HEK293T (cell line): ENCODE measurements at places on chromosomes 16 and 17.

DNA sequence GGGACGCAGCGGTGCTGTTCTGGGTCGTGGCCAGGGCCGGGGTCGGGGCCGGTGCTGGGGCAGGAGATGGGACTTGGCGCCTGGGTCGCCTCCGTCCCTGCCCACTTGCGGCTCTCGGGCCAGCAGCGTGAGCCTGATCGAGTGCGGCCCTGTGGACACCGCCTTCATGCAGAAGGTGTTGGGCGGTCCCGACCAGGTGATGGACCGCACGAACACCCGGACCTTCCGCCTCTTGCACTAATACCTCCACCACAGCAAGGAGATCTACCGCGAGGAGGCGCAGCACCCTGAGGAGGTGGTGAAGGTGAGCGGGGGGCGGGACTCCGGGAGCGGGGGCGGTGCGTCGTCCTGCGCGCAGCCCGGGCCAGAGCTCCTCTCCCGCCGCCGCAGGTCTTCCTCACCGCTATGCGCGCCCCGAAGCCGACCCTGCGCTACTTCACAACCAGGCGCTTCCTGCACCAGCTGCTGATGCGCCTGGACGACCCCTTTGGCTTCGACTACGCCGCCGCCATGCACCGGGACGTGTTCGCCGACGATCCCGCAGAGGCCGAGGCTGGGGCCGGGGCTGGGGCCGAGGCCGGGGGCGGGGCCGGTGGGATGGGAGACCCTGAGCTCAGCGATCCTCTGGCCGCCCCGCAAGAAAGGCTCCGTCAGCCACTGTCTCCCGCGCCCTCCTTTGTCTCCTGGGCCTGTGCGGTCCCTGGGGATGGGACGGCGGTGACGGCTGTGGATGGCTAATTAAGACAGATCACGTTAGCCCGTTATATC, 4.5 kb upstream of the HSD17B1 start:
- DNase-seq: no peak

DNA sequence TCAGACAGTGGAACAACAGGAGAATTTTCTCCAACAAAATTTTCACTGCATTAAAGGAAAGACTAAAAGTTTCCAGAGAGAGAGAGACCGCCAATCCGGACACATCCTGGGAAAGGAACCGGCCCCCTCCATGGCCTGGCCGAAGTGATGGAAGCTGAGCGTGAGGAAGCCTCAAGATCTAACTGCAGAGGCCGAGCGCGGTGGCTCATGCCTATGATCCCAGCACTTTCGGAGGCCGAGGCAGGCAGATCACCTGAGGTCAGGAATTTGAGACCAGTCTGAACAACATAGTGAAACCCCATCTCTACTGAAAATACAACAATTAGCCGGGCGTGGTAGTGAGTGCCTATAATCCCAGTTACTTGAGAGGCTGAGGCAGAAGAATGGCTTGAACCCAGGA, 3.9 kb downstream of the CTRB2 start:
- no peak for DNase-seq

- DNase-seq: no peak
Measured at GRCh38 chr17:77723909-77724875, 234.3 kb upstream of the TNRC6C start.

DNA sequence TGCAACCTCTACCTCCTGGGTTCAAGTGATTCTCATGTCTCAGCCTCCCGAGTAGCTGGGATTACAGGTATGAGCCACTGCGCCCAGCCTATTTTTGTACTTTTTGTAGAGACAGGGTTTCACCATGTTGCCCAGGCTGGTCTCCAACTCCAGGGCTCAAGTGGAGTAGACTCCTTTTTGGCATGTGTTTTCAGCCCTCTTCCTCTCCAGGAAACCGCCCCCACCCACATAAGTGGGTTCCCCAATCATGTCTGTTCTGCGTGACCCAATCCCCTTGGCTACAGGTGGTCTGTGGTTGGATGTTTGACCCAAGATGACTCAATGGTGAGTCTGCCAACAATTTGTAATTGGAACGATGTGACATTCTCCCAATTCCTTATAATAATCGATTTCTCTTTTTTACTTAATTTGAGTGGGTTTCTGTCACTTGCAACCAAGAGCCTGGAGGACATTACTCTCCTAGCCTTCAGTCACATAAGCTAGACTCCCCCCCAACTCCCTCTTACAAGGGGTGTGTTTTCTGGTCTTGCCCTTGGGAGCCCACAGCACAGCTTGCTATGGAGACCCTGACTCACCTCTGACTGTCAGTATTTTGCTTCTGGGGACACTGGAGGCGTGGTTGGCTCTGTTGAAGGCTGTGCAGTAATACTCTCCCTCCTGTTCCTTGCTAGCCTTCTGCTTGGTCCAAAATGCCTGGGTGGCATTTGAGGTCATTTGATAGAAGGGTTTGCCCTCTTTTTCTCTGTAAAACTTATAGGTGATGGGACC, 34.9 kb downstream of the PECAM1 start:
- DNase-seq: no peak

- DNase-seq: no peak
Measured at GRCh38 chr17:47295874-47296255, 27.9 kb upstream of the EFCAB13 start.

- no peak for DNase-seq
Measured at GRCh38 chr16:81497690-81498089, 53.1 kb downstream of the CMIP start.

- no peak for DNase-seq
Measured at GRCh38 chr16:19781226-19781625, 63.2 kb downstream of the IQCK start.

DNA sequence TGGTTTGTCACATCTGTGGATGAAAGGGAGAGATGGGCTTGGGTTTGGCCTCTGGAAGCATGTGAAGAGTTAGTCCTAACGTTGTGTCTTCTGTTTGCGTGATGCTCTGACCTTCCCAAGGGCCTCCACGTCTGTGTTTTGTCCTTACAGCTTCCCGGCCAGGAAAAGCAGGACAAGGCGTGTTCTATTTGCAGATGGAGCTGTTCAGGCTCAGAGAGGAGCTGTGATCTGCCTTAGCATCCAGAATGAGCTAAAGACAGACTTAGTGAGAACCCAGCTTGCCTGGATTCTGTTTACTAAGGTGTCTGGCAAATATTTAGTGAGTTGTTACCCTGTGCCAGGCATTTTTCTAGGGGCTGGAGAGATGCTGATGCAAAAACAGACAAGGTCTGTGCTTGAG, 282.1 kb downstream of the CBLN1 start:
- DNase-seq: no peak

DNA sequence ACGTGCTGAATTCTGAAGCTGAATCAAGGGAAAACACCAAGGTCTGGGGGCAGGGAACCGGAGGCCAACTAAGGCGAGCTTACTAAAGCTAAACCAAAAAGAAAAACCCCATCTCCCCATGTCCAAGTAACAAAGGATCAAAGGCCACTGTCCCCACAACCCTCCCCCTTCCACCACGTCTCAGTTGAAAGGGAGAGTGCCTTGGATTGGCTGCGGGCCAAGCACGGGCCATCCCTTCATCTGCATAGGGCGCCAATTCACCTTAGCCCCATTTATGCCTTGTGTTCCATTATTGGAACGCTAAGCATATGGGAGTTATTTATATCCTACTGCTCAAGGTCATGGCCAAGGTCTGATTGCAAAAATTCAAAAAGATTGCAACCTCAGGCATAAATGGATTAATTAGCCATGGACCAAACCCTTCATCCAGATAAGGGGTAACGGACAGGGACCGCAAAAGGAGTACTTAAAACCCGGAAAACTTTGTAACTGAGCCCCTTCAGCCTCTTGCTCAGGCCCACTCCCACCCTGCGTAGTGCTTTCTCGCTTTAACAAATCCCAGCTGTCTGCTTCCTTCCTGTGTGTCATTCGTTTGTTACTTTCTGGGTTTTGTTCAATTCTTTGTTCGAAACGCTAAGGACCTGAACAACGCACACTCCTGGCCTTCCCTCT, 740 bp upstream of the ATP6V0D1 start:
- no peak for DNase-seq
